ENCODE measurements at places on chromosomes 6 and 20. TPM values are rescaled to one million over a fixed set of nuclear protein-coding genes. Genes with fewer than 3 reads are reported as not detected.

DNA sequence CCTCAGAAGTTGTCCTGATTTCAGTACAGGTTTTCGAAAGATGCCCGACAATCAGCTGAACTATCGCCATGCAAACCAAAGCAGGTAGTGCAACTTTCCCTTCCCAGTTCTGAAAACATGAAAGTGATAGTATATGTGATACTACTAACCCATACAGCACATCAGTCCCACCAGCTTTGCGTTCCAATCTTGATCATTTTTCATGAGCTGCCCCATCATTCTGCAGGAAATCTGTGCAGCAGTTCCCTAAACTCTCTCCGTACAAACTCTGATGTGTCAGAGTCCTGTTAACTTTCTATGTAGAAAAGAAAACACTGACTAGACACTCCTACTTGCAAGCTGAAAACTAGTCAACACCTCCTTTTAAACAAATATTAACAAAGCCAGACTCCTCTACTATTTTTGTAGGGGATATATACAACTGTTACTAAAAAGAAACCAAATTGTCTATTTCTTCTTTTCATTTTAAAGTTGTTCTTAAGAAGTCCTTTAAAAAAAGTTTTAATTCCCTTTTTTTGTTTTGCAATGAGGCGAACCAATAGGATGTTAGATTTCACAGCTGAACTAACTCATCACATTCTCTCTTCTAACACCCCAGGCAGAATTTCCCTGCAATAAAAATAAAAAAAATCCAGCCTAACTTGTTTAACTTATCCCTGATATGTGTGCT lies 99.6 kb upstream of the DST start:
- DNase-seq, result no peak

DNA sequence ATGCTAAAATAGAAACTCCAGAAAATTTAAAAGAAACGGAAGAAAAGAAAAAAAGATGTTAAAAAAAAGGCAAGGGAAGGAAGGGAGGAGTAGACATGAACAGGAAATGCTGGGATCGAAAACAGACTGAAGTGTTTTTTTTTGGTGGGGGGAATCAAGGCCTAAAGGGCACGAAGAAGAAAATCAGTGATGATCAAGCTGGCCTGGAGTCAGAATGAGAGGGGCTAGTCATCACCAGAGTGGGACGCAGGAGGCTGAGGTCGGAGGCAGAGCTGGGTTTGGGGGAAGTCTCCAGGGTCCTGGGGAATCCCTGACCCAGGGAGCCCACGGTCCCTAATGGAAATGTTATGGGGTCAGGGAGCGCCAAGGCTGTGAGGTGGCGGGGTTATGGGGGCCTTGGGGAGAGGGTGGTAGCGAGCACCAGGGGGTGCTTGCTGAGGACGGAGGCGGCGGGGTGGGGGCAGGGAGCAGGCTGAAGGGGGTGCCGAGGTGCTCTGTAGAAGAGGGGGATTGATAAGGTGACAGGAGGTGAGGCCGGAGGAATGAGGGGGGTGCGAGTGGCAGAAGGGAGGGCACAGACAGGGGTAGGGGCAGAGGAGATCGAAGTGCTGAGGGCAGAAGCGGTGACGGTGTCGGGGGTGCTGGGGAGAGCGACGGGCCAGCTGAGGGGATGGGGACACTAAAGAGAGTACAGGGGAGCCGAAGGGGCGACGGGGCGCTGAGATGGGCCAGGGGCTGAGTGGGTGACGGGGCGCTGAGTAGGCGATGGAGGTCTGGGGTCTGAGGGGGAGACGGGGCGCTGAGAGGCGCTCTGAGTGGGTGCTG lies 684 bp downstream of the ZNFX1 start:
- DNase-seq, result no peak

- DNase-seq, result no peak
Measured at GRCh38 chr6:145844933-145845540, 30.4 kb upstream of the FBXO30 start.

- DNase-seq, result no peak
Measured at GRCh38 chr20:48544402-48545339, 283.1 kb downstream of the PREX1 start.

GRCh38 chr6:82056567-82056966 lies 191.0 kb downstream of the IBTK start:
- DNase-seq, result no peak

The GPR6 gene
- total RNA-seq, result not detected

DNA sequence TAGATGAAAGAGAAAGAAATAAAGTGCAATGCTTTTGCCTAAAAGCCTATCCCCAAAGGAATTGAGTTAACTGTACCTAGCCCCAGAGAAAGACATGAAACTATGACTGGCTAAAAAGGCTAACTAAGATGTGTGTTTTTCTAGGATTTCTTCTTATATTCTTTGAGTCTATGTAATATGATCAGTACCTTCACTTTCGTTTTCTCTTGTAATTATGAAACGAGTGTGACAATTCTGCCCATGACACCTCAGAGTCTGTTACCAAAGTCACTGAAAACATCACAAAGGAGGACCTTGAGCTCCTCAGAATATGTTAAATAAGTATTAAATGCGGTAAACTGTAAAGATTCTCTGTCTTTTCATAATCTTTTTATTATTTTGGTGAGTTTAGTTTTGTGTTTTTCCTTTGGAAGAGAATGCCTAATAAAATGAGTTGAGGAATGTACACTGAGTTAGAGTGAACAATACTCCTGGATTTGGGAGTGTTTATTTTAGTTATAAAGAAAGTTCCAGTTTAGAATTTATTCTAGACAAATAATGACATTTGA lies 141.3 kb downstream of the FUT9 start:
- DNase-seq, result no peak

DNA sequence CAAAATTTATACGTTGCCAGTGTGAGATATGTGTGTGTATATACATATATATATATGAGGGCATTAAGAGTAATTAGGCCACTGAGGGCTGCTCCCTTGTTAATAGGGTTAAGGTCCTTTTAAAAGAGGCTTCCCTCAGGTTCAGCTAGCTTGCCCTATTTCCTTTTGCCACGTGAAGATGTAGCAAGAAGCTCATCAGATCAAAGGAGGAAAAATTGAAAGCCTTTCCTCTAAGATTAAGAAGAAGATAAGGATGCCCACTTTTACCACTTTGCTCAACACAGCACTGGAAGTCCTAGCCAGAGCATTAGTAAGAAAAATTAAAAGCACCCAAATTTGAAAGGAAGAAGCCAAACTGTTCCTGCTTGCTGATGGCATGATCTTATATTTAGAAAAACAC lies 33.2 kb upstream of the ISM1 start:
- no peak for DNase-seq

The SLC2A10 gene
- total RNA-seq, result 2.7 TPM

GRCh38 chr6:34237316-34237721 lies 646 bp downstream of the HMGA1 start:
- DNase-seq, result no peak

The CLPSL1 gene
- total RNA-seq, result not detected

The MEI4 gene
- total RNA-seq, result not detected

DNA sequence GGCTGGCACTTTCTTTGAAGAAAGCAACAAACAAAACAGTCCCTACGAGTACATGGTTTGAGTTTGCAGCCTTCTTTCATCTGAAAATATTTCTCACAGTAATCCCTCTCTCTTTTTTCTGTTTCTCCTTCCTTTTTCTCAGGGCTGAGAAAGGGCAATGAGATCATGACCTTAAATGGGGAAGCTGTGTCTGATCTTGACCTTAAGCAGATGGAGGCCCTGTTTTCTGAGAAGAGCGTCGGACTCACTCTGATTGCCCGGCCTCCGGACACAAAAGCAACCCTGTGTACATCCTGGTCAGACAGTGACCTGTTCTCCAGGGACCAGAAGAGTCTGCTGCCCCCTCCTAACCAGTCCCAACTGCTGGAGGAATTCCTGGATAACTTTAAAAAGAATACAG lies 80.7 kb upstream of the CLDN20 start:
- no peak for DNase-seq

The C2 gene
- total RNA-seq, result 5.1 TPM

The LAMA5 gene
- 101 TPM for total RNA-seq

DNA sequence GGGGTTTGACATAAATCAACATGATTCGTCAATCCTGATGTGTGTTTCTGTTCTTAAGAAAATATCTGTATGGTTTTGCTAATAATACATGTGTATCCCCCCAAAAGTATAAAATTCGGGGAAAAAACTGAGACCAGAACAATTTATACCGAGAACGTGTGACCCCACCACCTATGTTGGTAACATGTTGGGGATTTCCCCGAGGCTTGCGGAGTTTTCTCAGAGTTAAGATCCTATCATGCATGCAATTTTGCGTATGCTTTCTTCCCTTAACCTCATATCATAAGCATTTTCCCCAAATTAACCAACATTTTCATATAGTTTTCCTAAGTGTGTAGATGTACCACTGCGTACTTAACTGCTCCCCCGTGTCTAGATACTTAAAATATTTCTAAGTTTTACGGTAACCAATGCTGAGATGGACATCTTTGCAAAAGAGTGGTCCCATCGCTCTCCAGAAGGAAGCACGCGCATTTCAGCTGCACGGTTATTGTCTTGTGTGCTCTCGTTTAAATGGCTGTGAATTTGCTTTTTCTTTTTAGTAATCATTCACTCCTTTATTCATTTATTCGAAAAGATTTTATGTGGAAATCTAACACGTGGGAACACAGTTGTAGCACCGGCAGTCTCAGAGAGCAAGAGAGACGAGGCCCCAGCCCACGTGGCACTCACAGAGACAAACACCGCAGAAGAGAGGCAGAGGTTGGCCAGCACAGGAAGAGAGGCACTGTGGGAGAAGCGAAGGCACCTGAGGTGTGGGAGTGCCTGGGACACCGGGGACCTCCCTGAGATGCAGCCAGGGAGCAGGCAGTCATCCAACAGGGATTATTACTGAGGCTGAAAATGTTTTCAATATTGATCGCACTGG lies 13.2 kb upstream of the IRF4 start:
- DNase-seq, result no peak

The PNLDC1 gene
- not detected for total RNA-seq

DNA sequence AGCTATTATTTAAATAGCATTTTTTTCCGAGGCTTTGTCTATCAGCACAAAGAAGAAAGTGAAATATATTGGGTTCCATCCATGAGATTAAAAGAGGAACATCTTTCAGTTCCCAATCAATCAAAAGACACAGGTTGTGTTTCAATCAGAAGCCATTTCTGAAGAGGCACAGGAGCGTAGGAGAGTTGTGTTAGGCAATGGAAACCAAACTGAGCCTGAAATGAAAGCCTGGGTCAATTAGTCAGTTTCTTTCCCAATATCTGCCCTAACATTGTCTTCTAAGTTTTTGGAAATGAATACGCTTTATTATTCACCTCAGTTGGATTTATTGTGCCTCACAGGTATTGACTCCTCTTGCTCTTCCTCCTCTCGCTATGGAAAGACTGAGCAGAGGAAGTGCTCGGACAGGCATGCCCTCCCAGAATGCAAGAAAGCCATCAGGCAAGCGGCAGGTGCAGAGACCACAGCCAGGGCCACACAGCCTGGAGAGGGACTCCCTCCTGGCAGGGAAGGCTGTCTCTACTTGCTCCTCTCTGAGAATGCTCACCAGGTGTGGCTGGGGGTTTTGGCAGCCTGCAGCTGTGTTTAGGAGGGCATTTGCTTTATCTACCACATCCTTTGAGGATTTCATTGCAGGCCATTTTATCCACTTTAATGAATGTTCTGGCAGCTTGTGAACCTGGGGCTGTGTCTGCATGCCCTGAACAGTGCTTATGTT lies 100.8 kb upstream of the NEDD9 start:
- no peak for DNase-seq

DNA sequence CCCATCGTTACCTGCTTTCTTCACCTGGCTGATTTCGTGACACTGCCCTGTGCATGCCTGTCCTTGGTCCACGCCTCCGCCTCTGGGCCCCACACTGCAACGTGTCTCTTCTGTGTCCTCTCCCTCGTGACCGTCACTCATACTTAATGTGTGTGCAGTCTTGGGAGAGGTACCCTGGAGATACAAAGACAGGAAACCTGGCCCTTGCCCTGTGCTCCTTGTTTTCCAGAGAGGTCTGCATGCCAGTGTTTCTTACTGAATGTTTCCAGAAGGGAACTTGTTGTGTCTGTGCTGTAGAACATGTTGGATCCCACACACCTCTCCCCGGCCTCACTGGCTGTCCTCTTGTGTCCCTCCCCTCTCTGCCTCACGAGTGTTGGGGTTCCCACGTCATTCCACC lies 45.8 kb downstream of the SNX9 start:
- no peak for DNase-seq

GRCh38 chr6:140434761-140435160 lies 1060.3 kb upstream of the CITED2 start:
- no peak for DNase-seq

GRCh38 chr6:82085701-82086100 lies 161.8 kb downstream of the IBTK start:
- DNase-seq, result no peak

DNA sequence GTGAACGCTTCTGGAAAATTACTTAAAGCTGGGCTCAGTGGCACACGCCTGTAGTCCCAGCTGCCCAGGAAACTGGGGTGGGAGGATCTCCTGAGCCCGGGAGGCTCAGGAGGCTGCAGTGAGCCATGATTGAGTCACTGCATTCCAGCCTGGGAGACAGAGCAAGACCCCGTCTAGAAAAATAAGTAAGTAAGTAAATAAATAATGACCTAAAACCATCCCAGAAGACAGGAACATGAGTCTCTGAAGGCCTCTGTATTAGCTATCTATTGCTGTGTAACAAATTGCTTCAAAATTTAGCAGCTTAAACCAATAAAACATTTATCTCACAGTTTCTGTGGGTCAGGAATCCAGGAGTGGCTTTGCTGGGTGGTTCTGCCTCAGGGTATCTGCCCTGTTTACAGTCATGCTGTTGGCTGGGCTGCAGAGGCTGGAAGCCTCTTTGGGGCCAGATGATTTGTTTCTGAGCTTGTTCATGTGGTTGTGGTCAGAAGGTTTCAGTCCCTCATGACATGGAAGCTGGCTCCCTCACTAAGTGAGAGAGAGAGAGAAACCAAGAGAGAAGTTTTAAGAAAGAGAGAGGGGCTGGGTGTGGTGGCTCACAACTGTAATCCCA lies 48.4 kb upstream of the NCOA3 start:
- no peak for DNase-seq

- DNase-seq, result no peak
Measured at GRCh38 chr6:159418997-159419396, 249.8 kb downstream of the FNDC1 start.

DNA sequence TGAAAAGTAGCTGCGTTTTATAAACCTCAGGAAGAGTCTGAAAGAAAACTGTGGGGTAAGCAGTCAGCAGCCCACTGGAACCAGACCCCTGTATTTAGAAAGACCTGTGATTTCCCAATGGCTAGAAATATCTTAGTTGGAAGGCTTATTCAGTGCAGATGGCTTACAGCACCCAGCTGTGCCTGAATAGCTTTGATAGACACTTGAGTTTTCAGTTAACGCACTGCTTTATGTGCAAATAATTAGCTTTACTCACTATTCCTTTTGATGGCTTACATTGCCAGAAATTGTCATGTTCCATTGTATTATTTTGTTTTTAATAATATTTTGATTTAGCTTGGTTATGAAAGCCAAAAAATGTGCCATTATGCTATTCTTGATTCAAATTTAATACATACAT lies 465.3 kb upstream of the SYNCRIP start:
- DNase-seq, result no peak

The SYNJ2 gene
- 24.0 TPM for total RNA-seq

DNA sequence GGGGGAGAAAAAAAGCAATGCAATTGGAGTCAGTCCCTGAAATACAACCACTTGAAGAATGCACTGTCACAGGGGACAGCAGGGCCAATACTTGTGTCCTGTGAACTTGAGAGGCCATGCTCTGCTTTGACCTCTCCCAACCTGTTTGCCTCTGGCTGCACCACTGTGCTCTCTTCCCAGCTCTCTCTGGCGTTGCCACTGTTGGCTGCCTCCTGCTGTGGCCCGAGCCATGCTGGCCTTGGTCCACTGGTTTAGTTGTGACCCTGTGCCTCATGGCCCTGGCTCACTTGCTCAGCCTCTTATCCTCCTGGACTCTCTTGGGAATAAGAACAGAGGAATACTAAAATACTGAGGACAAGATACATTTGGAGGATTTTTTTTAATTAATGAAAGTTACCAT lies 14.5 kb upstream of the FBXO30 start:
- DNase-seq, result no peak

The ENPP5 gene
- 2.9 TPM for total RNA-seq

All from cardiac septum (tissue), 1 donor.